Right kidney (tissue), 9 donors: ENCODE measurements at places on chromosomes 11 and 22.

DNA sequence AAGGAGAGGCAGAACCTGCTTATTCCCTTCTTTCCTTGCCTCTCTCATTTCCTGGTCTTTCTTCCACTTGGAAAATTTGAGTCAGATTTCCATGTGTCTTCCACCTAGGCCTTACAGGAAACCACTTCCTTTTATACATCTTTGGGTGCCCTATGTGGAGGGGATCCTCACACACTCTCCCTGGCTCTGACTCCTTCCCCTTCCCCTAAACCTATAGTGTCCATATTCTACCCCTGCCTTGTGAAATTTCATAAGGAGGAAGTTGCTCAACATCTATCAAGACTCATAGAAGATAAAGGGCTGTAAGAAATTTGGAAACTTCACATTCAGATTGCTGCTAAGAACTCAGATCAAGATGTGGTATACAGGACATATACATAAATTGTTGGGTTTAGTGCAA, 20.4 kb downstream of the TUG1 start:
- no peak for DNase-seq

DNA sequence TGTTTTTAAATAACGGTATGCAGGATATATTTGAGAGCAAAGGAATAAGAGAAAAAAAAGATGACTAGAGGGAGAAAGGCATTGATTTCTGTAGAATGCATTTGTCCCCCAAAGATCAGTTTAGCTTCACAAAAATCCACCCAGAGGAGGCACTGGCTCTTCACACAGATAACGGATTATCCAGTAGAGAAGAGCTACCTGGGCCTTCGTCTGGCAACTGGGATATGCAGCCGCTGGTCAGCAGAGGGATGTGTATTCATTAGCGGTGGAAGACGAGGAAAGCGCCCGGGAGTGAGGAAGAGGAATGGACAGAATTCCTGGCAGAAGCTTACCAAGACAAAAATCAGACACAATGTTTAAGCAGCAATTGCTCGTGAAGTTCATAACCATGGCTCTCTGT, 5.6 kb upstream of the WT1 start:
- DNase-seq, result peak; percentile 49

- no peak for DNase-seq
Observed at GRCh38 chr11:67276781-67277230, 10.5 kb downstream of the GRK2 start.

GRCh38 chr11:17651061-17651460, 68.3 kb upstream of the MYOD1 start:
- no peak for DNase-seq

DNA sequence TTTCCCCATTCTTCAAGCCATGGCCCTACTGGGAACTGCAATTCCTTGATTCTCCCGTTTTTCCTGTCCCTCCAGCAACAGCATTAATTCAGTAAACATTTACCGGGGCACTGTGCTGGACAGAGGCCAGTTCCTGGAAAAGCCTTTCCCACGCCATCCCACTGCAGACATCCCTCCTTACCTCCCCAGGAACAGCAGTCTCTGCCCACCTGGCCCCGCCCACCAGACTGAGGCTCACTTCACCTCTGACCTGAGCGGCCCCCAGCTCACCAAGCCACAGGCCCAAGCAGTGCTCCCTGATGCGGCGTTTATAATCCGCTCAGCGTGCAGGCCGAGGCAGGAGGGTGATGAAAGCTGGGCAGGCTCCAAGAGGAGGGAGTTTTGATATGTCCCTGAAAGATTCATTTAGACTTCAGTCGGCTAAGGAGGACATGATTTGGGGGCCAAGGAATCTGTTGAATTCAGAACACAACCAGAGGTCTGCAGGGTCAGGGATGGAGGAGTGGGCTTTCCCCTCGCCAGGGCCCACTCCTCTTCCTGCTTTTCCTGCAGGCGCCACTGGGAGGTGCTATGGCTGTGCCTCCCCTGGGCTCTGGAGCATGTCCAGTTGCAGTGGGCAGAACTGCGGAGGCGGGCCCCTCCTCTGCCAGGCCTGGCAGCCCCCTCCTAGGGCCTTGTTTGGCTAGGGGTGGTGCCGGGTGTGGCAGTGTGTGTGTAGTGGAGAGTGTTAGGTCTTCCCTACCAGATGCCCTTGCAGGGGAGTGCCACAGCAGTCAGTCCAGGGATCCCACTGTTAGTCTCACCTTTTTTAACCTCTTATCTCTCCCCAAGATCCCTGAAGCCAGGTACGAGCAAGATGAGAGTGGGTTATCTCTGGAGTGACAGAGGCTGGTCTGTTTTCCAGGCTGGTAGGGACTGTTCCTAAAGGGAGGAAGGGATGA, 1.4 kb upstream of the TAGLN start:
- DNase-seq, result peak; percentile 47

- no peak for DNase-seq
Observed at GRCh38 chr22:39344046-39344390, 5.8 kb upstream of the SYNGR1 start.

- DNase-seq, result no peak
Observed at GRCh38 chr11:28581286-28582242, 473.4 kb downstream of the METTL15 start.

- DNase-seq, result no peak
Observed at GRCh38 chr22:49209452-49210195, 618.0 kb downstream of the BRD1 start.

DNA sequence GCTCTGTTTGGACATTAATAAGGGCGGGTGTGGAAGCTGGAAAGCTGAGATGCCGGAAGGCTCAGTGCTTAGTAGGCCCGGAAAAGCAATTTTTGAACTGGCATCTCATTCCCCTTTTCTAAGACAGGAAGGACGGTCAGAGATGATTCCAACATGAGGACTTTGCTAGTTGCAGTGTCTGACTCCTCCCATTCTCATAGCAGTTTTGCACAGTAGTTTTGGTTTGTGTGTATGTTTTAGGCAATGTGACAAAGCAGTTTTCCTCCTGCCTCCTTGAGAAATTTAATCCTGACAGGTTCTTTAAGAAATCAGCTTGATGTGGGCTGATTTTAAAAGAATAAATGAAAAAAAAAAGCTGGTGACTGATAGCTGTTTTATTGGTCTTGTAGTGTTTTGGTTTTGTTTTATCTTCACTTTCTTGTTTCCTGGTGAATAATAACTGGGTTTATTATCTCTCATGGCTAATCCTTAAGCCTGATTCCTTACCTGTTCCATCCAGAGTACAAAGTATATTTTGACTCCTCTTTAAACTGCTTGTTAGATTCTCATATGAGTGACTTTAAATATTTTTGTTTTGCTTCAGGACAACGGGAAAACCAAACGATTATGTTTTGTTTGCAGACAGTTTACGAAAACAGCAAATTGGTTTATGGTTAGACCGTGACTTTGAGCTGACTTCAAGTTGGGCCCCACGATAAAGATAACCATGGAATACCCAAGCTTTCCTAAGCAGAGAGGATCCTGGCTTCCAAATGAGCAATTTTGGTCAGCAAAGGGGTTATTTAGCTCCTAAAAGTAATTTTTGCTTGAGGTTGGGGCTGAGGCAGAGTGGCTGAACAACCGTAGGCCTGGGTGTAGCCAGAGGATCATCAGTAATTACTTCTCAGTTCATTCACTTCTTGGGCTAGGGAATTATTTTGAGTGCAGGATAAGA, 3.4 kb downstream of the PTPRJ start:
- DNase-seq, result no peak

DNA sequence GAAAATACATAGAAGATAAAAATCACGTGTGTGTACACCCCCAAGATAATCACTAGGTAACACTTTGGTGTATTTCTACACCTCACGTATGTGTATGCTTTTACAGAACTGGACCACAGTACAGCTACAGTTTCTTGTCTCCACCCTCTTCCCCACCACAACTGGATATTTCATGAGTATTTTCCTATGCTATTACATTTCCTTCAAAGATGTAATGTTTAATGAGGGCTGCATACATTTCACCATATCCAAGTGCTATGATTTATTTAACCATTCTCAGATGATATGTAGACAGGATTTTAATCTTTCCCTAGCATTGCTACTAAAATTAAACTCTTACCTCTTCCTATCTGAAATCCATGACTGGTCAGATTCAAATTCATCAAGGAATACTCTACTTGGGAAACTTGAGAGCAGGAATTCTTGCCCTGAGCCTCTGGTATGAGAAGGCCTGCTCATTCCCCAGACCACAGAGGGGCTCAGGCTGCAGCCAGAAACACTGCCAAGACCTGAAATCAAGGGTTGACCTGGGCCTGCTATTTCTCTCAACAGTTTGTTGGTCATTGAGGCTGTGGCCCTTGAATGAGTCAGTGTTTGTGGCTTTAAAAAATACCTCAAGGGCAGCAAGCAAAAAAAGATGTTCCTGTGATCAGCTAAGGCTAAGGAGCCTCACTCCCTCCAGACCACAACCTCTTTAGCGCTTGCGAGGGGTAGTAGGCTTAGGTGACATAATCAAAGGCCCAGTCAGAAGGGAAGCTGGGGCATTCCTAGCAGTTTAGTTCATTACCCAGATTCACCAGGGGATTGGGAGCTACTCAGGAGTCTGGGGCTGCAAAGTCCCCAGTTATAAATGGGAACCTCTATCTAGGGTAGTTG, 55.5 kb downstream of the ABTB2 start:
- DNase-seq, result no peak

GRCh38 chr22:46201059-46201757, 48.9 kb downstream of the CDPF1 start:
- no peak for DNase-seq

DNA sequence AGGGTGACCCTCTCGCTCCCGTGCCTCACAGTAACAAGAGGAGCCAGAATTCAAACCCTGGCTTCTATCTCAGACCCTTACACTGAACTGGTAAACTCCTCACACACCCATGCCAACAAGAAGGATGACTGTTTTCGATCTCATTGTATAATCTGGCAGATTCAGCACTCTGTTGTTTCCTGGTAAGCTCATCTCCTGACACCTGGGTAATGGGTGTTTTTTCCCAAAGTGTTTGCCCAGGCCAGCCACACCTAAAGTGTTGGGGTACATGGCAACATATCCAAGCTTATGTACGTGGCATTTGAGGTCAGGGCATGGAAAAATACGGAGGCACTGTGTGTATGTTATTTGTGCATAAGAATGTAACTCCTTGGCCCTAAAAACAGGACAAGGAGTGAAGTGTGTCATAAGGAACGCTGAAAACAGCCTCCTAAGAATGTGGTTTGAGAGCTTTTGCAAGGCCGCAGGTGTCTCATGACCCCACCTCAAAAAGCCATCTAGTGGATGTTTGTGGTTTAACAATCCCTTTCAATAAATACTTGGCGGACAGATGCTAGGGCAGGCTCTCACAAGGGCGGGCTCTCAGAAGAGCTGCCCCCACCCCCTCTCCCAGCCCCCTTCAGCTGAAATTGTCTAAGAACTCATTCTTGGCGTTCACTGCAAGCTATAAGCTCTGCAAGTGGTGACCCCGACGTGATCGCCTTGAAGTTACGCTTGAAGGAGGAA, at the start of gene MS4A15:
TSS of gene MS4A15 (plus strand) at position 561 of the 726 bp plus-strand sequence. CDS start 6,867 bp downstream, outside the sequence.
- DNase-seq, result no peak

DNA sequence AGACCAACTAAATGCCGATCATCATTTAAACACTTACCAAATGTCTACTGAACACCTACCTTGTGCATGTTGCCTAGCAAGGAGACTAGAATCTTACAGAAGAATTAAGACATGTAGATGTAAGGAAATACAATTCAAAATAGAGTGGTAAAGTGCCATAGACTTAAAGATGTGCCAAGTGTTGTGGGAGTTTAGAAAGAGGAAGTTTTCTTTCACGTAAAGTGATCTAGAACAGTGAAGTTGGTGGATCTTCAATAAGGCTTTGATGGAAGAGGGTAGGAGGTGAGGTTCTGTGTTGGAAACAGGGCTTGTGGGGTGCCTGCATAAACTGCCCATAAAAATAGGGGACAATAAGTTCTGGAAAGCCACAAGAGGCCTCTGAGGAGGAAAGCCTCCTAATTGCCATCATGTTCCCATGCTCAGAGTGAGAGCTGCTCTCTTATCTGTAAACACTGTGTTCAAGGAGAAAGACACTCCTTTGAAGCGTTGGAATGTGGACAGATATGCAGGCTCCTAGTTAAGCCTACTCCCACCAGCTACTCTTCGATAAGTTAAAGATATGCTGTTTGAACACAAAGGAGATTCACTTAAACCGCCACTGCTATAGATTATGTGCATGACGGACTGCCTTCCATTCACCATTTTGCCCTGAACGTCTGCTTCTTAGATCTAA, 66.7 kb downstream of the HSD17B12 start:
- DNase-seq, result no peak

GRCh38 chr22:33874206-33874605, 46.1 kb downstream of the LARGE1 start:
- no peak for DNase-seq

DNA sequence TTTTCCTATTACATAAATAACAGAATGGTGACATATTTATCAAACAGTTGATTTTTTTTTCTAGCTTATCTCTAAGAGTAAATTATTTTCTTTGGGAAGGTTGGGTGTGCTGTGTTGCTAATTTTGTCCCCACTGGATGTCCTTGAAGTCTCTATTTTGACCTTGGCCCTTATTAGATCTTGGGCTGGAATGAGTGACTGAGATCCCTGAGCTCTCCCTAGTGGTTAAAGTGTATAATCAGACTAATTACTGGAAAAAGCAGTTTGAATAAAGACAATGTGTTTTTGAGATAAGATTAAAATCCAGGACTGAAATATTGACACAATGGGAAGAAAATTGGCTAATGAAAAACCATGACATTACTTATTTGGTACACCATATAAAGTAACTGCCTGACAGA, 56.1 kb downstream of the AASDHPPT start:
- DNase-seq, result no peak

- DNase-seq, result no peak
Observed at GRCh38 chr11:33687733-33688479, 12.7 kb downstream of the C11orf91 start.

DNA sequence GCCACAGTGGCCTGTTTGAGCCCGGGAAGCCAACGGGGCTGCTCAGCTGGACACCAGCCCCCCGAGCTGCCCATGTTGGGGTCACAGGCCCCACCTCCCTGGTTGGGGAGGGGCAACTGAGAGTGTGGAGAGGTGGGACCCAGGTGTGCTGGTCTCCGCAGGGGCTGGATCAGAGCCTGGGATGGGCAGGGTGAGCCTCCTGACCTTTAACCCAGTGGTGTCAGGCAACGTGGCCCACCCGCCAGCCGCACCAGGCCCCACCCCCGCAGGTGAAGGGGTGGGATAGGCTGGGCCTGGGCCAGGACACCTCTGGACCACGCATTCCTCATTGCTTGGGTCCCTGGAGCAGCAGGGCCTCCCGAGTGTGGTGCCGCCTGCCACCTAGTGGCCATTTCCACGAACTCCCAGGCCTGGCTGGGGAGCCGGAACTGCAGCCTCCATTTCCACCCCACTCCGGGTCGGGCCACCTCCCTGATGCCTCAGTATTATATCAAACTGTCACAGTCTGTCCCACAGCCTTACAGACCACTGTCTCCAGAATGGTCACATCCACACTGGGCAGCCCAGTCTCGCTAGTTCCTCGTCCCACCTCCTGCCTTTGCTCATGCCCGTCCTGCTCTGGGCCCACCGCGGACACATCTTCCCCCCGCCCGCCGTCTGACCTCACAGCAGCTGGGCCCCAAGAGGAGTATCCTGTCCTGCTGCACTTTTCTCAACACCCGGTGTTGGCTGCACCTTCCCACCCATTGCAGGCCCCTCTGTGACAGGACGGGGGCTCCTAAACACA, 13.3 kb upstream of the PPP6R3 start:
- DNase-seq, result peak; percentile 57

- DNase-seq, result no peak
Observed at GRCh38 chr11:123473941-123474677, 44.0 kb downstream of the GRAMD1B start.

GRCh38 chr11:93567401-93567895, 24.3 kb upstream of the SMCO4 start:
- DNase-seq, result no peak

- DNase-seq, result no peak
Observed at GRCh38 chr11:86688398-86689179, 16.2 kb upstream of the ME3 start.
